ENCODE measurements at places on chromosomes 7 and 10.
A peak's percentile ranks its signal among the peaks of the same experiment; 100 is the strongest.

DNA sequence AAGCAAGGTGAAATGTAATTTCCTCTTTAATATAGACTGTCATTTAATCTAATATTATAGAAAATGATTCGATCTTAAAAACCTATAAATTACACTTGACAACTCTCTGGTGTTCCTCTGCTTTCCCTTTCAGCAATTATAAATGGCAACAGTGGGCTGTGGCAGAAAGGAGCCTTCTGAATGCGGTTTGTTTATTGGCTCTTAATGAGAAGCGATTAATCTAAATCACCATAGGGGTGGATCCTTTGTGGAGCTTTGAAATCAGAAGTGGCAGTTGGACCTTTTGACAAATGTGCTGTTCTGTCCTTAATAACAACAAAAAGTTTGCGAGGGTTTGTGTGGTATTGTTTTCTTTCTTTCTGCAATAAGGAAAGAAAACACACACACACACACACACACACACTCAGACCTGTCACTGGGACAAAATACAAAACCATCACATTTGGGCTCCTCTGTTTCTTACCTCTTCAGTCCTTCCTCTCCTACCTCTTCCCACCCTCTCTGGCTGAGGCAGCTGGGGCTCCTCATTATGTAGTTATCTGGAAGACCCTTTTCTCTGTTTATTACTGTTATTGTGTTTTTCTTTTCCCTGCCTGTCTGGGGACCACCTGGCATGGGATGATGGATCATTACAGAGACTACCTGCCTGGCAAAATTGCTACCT lies 316.2 kb downstream of the SORCS3 start:
- no peak for DNase-seq

DNA sequence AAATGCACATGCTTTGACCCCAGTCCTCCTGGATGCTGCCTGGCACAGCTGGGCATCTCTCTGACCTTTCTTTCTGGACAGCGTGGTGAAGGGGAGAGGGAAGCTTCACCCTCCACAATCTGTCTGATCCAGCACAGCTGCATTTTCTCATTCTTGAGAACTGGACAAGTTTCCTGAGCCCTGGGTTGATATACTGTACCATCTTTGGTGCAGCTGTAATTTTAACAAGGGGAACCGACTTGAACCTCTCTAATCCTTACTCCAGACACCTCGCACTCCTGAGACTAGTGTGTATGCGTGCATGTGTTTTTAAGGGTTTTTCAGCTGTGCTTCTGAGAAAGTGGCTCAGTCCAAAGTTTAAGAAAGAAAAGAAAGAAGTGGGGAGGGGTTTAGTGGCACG lies 655.7 kb downstream of the INHBA start:
- DNase-seq: no peak

GRCh38 chr10:22341190-22341925 lies 3.9 kb upstream of the SPAG6 start:
- no peak for DNase-seq

GRCh38 chr7:56287429-56288138 lies 171.4 kb upstream of the NUPR2 start:
- DNase-seq: no peak

- no peak for DNase-seq
Measured at GRCh38 chr10:73944356-73945100, 33.6 kb downstream of the PLAU start.

GRCh38 chr7:30760514-30761213 lies 8.7 kb downstream of the INMT start:
- no peak for DNase-seq

GRCh38 chr10:128150045-128150493 lies 23.8 kb upstream of the MKI67 start:
- DNase-seq: no peak

DNA sequence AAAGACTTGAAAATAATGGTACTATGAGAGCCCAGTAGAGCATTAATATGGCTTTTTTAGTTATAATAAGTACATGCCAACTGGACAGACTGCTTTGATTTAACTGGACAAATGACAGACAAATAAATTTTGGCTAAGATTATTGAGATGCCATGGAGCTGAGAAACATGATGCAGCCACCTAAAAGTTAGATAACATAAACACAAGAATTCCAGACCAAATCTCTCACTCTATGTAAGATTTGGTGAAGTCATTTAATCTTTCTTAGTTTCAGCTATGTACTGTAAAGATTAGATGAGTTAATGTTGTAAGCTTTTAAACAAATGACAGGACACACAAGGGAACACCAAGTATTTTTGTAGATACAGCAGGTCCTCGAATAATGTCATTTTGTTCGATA lies 118.2 kb downstream of the CACNA2D1 start:
- peak; percentile 8 for DNase-seq

DNA sequence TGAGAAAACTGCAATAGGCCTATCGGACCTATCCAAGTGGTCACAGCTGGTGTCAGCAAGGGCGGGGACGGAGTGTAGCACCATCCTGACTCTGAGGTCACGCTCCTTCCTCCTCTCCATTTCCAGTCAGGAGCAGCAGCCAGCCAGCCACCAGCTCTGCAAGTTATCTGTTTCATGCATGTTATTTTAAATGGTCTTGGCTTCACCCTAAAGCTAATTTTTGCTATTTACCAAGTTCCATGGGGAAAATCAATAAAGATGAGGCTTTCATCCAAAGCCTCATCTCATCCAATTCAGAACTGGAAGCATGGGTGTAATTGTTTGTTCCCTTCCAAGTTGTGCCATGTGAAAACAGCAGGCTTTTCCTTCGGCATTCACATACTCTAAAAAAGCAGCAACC lies 49.3 kb downstream of the ICA1 start:
- DNase-seq: no peak

DNA sequence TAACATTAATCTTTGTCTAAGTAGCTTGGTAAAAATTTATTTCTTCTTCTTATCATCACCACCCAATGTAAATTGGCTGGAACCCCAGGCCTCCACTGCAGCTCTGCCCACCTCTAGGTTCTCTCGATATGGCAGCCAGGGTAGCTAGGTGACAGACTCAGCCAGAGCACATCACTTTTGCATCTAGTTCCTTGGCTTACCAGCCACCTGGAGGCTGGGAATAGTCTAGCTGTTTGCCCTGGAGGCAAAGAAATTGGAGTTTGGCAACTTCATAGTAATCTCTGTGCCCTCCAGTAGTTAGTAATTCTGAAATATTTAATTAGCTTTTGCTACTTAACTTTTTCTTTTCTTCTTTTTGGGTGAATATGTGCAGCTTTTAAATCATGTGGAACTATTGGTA lies 9.4 kb downstream of the IFRD1 start:
- DNase-seq: no peak

DNA sequence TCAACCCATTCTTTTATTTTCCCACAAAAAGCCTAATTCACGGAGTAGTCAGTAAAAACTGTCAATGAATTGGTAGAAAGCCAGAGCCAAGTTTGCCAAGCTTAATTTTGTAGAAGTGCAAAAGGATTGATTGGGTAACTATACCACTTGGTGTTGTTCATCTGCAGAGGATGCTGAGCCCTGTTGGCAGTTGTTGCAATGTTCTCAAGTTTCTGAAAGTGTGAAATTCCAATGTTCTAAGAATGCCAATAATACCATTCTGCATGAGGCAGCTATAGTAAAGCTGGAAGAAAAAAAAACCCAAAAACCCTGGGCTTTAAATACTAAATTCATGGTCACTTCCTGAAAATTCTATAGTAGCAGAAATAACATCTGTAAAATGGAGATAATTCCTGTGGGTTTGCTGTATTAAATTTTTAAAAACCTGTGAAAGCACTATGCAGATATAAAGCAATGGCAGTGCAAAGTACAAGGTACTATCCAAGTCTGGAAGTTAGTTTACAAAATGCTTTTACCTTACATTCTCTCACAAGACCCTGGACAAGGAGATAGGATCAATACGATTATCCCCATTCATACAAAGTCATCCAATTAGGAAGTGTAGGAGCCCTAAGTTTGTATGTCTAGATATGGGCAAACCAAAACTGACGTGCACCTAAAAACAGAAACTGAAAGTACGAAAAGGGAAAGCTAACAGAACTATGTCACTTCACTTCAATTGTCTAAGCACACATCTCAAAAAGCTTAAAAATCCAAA lies 6.0 kb upstream of the PON1 start:
- no peak for DNase-seq

GRCh38 chr10:4080225-4080805 lies 295.3 kb upstream of the KLF6 start:
- DNase-seq: no peak

DNA sequence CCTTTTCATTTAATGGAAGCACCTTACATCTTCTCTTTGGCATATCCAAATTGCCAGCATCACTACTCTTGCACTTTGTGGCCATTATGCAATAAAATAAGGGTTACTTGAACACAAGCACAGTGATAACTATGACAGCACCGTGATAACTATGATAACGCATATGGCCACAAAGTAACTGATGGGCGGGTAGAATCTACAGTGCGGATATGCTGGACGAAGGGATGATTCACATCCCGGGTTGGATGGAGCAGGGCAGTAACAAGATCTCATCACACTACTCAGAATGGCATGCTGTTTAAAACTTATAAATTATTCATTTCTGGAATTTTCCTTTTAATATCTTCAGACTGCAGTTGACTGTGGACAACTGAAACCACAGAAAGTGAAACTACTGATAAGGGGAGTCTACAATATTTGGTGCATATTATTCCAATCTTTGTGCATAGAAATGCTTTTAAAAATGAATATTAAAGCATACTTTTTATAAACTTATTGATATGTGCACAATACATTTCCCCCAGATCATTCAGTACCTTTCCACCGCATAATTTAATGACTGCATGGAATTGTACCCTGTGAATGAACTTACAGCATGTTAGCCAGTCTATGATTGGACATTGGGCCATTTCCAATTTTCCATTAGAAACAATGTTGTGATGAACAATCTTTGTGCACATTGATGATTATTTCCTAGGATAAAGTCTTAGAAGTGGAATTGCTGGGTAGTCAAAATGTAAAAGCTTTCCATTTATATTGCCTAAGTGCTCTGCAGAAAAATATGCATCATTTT lies 136.4 kb downstream of the WNT2 start:
- peak; percentile 46 for DNase-seq

DNA sequence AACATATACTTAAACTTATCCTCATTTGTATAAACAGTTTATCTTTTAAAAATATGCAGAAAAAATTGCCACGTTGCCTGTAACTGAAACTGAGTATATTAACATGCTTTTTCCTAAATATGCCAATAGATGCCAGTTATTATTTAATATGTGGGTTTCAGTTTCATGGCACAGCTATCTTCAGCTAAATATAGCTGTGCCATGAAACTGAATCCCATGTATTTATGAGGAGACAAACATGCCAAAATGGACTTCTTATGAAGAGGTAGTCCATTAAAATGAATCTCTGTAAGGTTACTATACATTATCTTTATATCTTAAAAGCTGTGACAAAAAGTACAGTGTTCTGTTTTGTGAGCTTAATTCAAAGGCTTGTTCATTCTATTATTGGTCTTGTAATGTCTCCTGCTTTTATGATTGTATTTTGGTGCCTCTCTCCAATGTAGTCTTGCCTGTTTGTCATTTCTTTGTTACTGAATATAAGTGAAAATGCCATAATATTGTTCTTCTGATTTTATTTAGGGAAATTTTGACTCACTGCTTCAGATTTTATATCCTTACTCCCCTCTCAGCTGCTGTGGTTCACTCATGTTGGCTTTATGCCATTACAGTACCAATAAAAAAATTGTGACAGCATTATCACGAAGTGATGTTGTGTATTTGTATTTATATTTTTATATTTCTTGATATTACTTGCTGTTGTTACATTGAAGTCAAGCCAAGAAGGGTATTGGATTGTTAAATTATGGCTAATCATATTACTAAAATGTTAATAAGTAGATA lies 34.3 kb upstream of the CACNA2D1 start:
- DNase-seq: no peak

DNA sequence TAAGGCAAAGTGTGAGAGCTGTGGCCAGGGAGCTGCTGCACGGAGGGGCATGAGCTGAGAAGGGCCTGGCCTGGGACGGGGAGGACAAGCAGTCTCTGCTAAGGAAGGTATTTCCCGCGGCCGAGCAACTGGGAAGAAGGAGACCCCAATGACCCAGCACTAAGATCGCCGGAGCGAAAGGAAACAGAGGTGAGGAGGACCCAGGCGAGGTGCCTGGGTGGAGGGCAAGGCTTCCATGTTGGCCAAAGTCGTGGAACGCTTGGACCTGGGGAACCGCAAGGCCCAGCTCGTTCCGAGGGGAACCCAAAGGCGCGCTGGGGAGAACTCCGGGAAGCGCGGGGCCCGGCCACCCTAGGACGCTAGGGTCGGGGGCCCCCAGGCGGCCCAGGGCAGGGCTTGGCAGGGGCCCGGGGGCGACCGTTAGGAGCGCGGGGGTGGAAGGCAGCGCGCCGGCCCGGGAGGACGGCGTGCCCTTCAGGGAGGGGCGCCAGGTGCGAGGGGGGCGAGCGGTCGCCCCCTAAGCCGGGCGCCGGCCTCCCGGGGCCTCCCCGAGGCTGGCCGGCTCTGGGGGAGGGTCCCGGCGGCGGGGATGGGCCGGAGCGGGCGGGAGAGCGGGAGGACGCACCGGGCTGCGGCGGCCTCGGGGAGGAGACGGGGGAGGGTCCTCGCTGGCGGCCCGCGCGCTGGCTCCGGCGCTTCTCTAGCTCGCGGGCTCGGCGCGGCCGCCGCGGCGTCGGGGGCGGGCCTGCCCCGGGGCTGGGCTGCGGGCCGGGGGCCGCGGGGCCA lies 545 bp downstream of the GIGYF1 start:
- DNase-seq: no peak

DNA sequence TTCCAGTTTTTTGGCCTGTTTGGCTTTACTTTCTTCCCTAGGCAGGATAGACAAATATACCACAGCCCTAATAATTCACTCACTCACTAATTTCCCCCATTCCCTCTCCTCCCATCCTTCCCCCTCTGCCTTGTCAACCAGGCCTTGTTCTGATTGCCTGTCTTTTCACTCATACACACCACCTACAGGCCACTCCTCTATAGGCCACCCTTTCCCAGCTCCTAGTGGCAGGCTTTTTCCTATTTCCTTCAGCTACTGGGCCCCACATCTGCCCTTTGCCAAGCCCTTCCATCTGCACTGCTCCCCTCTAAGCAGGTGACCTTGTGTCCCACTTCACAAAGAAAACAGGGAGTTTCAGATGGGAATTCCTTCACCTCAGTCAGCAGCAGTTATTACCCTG lies 59.8 kb upstream of the MSRB2 start:
- DNase-seq: no peak

DNA sequence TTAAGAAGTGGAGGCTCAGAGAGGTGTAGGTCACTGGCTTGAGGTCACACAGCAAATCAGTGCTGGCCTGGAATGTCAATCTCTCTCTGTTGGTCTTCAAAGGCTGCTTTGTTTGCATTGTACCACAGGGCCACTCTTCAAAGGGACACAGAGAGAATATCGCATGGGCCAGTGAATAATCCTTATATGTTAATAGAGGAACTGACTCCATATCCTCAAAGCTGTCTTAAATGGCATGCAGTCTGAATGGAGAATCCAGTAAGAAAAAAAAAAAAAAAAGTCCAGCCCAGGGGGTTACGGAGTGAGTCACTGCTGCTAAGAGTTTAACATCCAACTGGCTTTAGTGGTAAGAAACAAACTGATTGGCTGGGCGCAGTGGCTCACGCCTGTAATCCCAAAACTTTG lies 54.1 kb downstream of the NRAP start:
- no peak for DNase-seq

GRCh38 chr10:5633166-5633749 lies 33.1 kb downstream of the ASB13 start:
- no peak for DNase-seq

- no peak for DNase-seq
Measured at GRCh38 chr10:201328-201771, 66.1 kb downstream of the ZMYND11 start.

Measured in HS-27A (cell line).